ENCODE measurements at places on chromosomes 12 and 14. TPM values are rescaled to one million over a fixed set of nuclear protein-coding genes. Genes with fewer than 3 reads are reported as not detected.

GRCh38 chr12:56221232-56221756 lies 428 bp downstream of the RNF41 start:
- DNase-seq = no peak
- H3K27me3 ChIP-seq = no peaks in the 10 kb centered on the region
- H3K27ac ChIP-seq = peak overlapping the region; percentile 84
- H3K4me1 ChIP-seq = peaks cover 24% of the 10 kb centered on the region

- peaks cover 5% of the 10 kb centered on the region for H3K4me1 ChIP-seq
- no peak overlapping the region for H3K27ac ChIP-seq
- no peaks in the 10 kb centered on the region for H3K36me3 ChIP-seq
Measured at GRCh38 chr12:18432206-18432605, 170.9 kb downstream of the PIK3C2G start.

DNA sequence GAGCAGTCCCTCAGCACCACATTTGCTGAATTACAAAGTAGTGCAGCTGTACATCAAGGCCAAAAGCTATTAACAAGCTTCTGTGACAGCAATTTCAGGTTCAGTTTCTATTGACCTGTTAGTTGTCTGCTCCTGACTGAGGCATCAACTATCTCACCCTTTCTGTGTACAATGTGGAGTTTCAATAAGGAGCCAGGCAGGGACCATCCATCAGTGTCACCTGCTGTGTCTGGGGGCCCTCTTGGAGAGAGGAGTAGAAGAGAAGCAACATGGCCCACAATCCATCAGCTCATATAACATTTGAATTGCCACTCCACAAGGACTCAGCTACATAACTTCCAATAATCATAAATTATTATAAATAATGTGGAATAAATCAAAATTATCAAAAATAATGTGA lies 72.3 kb upstream of the CCDC196 start:
- no peaks in the 10 kb centered on the region for H3K4me1 ChIP-seq
- no peak for DNase-seq
- no peaks in the 10 kb centered on the region for H3K36me3 ChIP-seq
- H3K27ac ChIP-seq = no peak overlapping the region
- H3K27me3 ChIP-seq = no peaks in the 10 kb centered on the region

- peaks cover 9% of the 10 kb centered on the region for H3K4me1 ChIP-seq
- DNase-seq = no peak
- no peaks in the 10 kb centered on the region for H3K36me3 ChIP-seq
Measured at GRCh38 chr12:48810903-48811431, 7.3 kb upstream of the CACNB3 start.

GRCh38 chr14:97456462-97456861 lies 659.3 kb downstream of the VRK1 start:
- no peaks in the 10 kb centered on the region for H3K36me3 ChIP-seq
- H3K4me1 ChIP-seq = no peaks in the 10 kb centered on the region
- no peak overlapping the region for H3K4me3 ChIP-seq
- no peak overlapping the region for H3K27ac ChIP-seq
- DNase-seq = no peak

DNA sequence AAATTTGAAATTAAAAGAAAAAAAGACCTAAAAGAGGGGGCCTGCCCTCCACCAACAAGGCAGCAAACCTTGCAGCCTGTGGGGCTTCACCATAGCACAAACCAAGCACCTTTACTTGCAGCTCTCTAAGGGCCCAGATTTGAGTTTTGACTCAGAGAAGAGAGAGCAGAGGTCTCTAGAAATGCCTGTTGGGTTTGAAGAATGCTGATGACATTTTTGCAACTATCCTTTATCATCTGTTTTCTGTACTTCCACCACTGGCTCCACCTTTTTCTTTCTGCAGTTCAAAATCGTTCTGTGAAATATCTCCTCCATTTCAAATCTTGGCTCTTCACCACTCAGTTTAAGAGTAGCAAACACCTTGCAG lies 83.8 kb upstream of the HMGA2 start:
- H3K4me1 ChIP-seq = peaks cover 15% of the 10 kb centered on the region
- peak overlapping the region; percentile 71 for H3K4me3 ChIP-seq
- no peaks in the 10 kb centered on the region for H3K36me3 ChIP-seq

GRCh38 chr12:42946871-42947381 lies 357.4 kb upstream of the PRICKLE1 start:
- H3K27me3 ChIP-seq = no peaks in the 10 kb centered on the region
- DNase-seq = no peak
- H3K27ac ChIP-seq = no peak overlapping the region
- no peaks in the 10 kb centered on the region for H3K36me3 ChIP-seq

- no peaks in the 10 kb centered on the region for H3K27me3 ChIP-seq
- DNase-seq = no peak
- no peak overlapping the region for H3K27ac ChIP-seq
- H3K4me3 ChIP-seq = no peak overlapping the region
- no peaks in the 10 kb centered on the region for H3K36me3 ChIP-seq
Measured at GRCh38 chr12:17020765-17021164, 414.8 kb upstream of the LMO3 start.

- no peaks in the 10 kb centered on the region for H3K4me1 ChIP-seq
- no peak overlapping the region for H3K4me3 ChIP-seq
- H3K27ac ChIP-seq = no peak overlapping the region
- no peaks in the 10 kb centered on the region for H3K36me3 ChIP-seq
- DNase-seq = no peak
- H3K27me3 ChIP-seq = no peaks in the 10 kb centered on the region
Measured at GRCh38 chr12:96131230-96131788, 62.9 kb upstream of the ELK3 start.

DNA sequence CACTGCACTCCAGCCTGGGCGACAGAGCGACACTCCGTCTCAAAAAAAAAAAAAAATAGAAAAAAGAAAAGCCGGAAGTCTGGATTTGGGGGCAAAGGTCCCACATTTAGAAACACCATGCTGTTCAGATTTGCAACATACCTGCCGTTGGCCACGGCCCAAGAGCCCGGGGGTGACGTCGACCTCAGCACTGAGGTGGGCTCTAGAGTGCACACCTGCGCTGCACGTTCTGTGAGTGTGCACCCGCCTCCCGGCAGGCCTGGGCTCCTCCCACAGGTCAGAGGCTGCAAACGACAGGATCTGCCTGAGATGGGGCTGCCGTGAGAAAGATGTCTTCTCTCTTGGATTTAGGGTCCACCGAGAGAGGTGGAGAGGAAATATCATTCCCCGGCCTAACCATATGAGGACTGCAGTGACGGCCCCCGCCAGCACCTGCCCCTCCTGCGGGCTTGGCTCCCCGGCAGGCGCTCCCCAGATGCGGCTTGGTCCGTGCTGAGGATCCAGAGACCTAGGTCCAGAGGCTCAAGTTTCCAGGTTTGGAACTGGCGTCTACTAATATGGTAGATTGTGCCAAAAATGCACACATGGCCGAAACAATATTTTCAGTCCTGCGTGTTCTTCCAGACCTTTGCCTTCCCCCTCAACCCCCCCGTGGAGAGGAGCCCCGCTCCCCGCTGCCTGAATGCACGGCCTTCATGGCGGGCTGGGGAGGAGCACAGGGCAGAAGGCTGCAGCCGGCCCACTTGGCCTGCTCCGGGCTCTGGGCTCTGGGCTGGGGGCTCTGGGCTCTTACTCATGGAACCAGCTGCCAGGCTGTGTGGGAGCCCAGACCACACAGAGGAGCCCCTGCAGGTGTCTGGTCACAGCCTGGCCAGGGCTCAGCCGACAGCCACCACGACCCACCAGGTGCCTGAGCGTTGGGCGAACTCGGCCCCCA lies 58.8 kb upstream of the FBRSL1 start:
- H3K27ac ChIP-seq = no peak overlapping the region
- no peak for DNase-seq
- H3K4me1 ChIP-seq = peaks cover 27% of the 10 kb centered on the region
- H3K27me3 ChIP-seq = peaks cover 77% of the 10 kb centered on the region
- no peak overlapping the region for H3K4me3 ChIP-seq

DNA sequence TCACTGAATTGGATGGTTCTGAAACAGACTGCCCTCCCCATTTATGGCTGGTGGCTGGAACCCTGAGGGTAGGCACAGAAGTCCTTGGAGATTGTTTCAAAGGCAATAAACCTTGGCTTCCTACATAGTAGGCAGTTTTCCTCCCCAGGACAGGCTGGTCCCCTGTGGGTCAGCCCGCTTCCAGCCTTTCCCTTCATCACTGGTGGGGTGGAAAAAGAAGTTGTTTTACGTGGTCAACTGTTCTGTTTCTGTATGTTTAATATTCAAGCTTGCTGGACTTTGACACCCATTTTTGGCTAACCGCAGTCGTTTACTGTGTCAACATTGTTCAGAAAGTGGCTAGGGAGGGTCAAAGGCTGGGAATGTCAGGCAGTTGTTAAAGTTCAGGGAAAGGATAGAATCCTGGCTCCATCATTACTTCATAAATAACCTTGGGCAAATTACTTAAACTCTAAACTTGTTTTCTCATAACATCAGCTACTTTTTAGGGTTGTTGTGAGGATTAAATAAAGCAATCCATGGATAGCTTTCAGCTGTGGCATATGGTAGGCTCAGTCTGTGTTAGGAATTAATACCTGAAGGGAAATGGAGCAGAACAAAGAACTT lies 2.4 kb downstream of the KLHDC2 start:
- no peak overlapping the region for H3K27ac ChIP-seq
- H3K4me3 ChIP-seq = no peak overlapping the region
- H3K36me3 ChIP-seq = no peaks in the 10 kb centered on the region
- H3K4me1 ChIP-seq = peaks cover 22% of the 10 kb centered on the region

GRCh38 chr14:105018414-105018813 lies 2.5 kb downstream of the CDCA4 start:
- peak overlapping the region; percentile 25 for H3K27ac ChIP-seq
- peaks cover 71% of the 10 kb centered on the region for H3K4me1 ChIP-seq
- H3K36me3 ChIP-seq = peaks cover 18% of the 10 kb centered on the region
- no peaks in the 10 kb centered on the region for H3K27me3 ChIP-seq
- DNase-seq = no peak
- peak overlapping the region; percentile 59 for H3K4me3 ChIP-seq

GRCh38 chr14:29709490-29709889 lies 218.2 kb downstream of the PRKD1 start:
- H3K27ac ChIP-seq = no peak overlapping the region
- no peak overlapping the region for H3K4me3 ChIP-seq
- no peaks in the 10 kb centered on the region for H3K27me3 ChIP-seq
- DNase-seq = no peak
- no peaks in the 10 kb centered on the region for H3K36me3 ChIP-seq
- H3K4me1 ChIP-seq = no peaks in the 10 kb centered on the region

GRCh38 chr14:104690861-104691455 lies 1.5 kb downstream of the INF2 start:
- no peak overlapping the region for H3K27ac ChIP-seq
- H3K27me3 ChIP-seq = no peaks in the 10 kb centered on the region
- H3K4me3 ChIP-seq = peak overlapping the region; percentile 76
- H3K4me1 ChIP-seq = peaks cover 71% of the 10 kb centered on the region
- no peak for DNase-seq
- H3K36me3 ChIP-seq = peaks cover 14% of the 10 kb centered on the region

DNA sequence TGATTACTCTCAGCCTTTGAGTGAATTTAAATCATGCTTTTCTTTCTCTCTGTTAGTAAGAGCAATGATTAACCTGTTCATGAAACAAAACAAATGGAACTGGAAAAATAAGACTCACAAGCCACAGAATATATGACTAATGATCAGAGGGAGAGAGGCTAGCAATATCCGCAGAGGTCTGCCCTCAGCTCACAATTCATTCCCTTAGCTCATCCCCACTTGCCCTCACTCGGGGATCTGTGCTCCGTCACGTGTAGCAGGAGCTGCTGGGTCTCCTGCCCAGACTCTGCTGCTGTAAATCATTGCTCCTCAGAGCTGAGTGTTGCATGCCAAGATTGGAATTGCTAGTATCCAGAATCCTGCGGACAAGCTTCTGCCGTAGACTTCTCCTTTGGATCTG lies 53.1 kb upstream of the GNG2 start:
- no peak overlapping the region for H3K27ac ChIP-seq
- H3K36me3 ChIP-seq = no peaks in the 10 kb centered on the region
- H3K4me1 ChIP-seq = no peaks in the 10 kb centered on the region
- H3K4me3 ChIP-seq = no peak overlapping the region
- no peak for DNase-seq
- no peaks in the 10 kb centered on the region for H3K27me3 ChIP-seq

DNA sequence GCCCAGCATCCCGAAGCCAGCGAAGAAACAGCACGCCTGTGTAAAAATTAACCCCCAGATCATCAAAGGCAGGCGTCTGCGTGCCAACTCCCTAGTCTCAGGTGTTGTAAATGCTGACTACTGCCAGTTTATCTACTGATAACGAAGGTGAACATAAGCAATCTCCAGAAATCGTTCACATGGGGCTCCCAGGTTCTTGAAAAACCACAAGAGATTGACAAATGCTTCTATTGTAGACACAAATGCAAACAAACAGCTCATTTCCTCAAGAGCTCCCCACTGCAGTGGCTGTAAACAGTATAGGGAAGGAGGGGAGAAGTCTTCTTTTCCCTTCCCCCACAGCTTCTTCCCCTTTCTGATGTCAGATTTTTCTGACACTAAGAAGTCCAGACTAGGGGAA lies 5.3 kb upstream of the PLEKHG3 start:
- H3K4me3 ChIP-seq = no peak overlapping the region
- no peak for DNase-seq
- H3K27ac ChIP-seq = no peak overlapping the region
- H3K36me3 ChIP-seq = no peaks in the 10 kb centered on the region
- no peaks in the 10 kb centered on the region for H3K27me3 ChIP-seq
- peaks cover 33% of the 10 kb centered on the region for H3K4me1 ChIP-seq

GRCh38 chr14:101060171-101060601 lies 156.7 kb upstream of the RTL1 start:
- no peak for DNase-seq
- no peaks in the 10 kb centered on the region for H3K36me3 ChIP-seq
- no peaks in the 10 kb centered on the region for H3K27me3 ChIP-seq
- H3K27ac ChIP-seq = no peak overlapping the region

- H3K4me3 ChIP-seq = no peak overlapping the region
- H3K36me3 ChIP-seq = no peaks in the 10 kb centered on the region
- no peak overlapping the region for H3K27ac ChIP-seq
- no peaks in the 10 kb centered on the region for H3K4me1 ChIP-seq
- DNase-seq = no peak
Measured at GRCh38 chr12:51848841-51849735, 570 bp upstream of the FIGNL2 start.

DNA sequence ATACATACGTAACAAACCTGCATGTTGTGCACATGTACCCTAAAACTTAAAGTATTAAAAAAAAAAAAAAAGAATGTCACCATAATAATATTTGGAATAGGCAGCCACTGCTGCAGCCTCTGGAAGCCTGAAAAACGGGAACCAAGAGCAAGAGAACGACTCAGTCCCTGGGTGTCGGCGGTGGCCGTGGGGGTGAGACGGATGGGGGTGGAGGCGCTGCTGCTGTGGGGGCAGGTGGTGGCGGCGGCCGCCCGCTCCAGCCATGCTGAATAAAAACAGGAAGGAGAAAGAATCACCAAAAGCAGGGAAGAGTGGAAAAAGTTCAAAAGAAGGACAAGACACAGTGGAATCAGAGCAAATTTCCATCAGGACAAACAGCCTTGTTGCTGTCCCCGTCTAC lies 46.9 kb downstream of the ZFYVE21 start:
- H3K4me1 ChIP-seq = no peaks in the 10 kb centered on the region
- no peak for DNase-seq
- no peaks in the 10 kb centered on the region for H3K27me3 ChIP-seq
- no peak overlapping the region for H3K27ac ChIP-seq
- no peak overlapping the region for H3K4me3 ChIP-seq

DBX2 gene
- not detected for polyA plus RNA-seq

TTC7B gene
- 42.2 TPM for polyA plus RNA-seq

SLC7A8 gene
- polyA plus RNA-seq = 29.1 TPM

FAM186B gene
- 0.13 TPM for polyA plus RNA-seq

DACT1 gene
- polyA plus RNA-seq = 0.19 TPM

PTPRB gene
- 0.65 TPM for polyA plus RNA-seq

GPRC5A gene
- polyA plus RNA-seq = 73.6 TPM

GALNT9 gene
- not detected for polyA plus RNA-seq

VDR gene
- 29.0 TPM for polyA plus RNA-seq

TMEM132D gene
- polyA plus RNA-seq = not detected
